GM10248 (cell line): ENCODE measurements at places on chromosomes 7 and 10.

DNA sequence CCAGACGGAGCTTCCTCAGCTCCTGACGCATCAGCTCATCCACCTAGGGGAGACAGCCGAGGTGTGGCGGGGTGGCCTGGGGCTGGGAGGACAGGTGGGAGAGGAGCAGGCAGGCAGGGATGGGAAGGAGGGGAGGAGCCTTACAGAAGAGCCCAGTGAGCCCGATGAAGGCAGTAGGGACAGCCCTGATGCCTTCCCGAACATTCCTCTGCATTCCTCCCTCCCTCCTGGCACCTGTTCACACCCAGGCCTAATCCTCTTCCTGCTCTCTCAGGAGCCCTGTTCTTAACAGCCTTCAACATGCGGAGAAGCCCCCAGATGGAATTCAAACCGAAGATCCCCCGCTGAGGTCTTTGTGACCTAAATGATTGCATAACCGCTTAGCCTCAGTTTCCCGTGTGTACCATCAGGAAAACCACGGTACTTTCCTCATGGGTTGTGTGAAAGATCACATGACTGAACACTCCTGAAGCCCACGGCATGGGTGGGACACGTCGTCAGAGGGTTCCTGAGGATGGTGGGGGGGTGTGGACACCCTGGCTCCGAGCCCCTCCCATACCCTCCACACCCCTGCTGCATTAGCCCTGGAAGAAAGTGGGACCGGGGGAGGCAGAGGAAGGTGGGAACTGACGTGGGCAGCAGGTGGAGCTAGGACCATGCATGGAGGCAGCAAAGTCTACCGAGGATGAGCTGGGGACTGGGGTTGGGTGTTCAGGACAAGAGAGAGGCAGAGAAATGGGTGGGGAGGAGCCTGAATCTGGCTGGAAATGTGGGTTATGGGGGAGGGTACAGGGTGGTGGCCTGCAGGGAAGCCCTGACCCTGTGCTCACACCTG is 8.8 kb upstream of the ASB10 start:
- DNase-seq: no peak

GRCh38 chr10:62199584-62199983 is 69.1 kb downstream of the RTKN2 start:
- DNase-seq: no peak

- DNase-seq: no peak
Measured at GRCh38 chr7:50418526-50419290, 31.4 kb downstream of the FIGNL1 start.

- no peak for DNase-seq
Measured at GRCh38 chr7:150964593-150965111, 13.5 kb downstream of the KCNH2 start.

DNA sequence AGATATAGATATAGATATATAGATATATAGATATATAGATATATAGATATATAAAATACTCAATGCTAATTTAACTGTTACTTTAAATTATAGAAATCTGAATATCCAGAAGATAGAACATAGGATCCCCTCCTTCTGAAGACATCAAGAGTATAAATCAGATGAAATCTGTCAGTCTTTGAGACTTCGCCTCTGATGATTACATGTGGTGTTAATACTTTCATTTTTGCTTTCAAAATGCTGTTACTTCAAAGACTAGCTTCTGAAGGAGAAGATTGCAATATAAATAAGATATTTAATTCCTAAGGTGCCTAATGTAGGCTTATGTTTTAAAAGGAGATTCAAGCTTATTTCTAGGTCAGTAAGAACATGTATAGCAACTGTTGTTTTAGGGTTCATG is 180.4 kb downstream of the TSPAN12 start:
- DNase-seq: no peak

DNA sequence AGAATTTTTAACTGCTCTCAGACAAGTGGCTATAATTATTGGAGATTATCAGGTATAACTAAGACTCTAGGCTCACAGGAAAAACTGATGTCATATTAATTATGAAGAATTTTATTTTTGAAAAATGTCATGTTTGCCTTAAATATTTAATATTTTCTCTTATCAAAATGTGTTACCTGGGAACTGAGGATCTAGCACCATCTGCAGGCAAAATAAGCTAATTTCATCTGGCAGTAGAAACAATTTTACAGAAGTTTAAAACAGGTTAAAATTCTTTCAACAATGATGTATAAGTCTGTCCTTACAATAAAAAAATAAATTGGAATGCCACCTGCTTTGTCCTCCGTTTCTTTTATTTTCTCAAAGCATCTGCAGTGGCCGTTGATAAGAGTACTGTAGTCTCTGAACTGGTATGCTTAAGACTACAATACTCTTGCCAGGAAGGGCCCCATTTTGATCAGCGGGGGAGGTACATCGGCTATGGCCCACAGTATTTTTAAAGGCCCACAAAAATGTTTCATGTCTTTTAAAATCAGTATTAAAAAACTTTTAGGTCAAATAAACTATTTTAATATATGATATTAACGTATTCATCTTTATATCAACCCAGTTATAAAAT is 81.3 kb downstream of the VWDE start:
- DNase-seq: no peak

- DNase-seq: no peak
Measured at GRCh38 chr10:83701799-83702198, 437.5 kb upstream of the GHITM start.

GRCh38 chr10:75428434-75429158 is 2.8 kb upstream of the LRMDA start:
- DNase-seq: no peak

GRCh38 chr7:47479821-47480575 is 101.9 kb downstream of the TNS3 start:
- no peak for DNase-seq

- no peak for DNase-seq
Measured at GRCh38 chr7:44388089-44388970, 62.9 kb upstream of the CAMK2B start.

DNA sequence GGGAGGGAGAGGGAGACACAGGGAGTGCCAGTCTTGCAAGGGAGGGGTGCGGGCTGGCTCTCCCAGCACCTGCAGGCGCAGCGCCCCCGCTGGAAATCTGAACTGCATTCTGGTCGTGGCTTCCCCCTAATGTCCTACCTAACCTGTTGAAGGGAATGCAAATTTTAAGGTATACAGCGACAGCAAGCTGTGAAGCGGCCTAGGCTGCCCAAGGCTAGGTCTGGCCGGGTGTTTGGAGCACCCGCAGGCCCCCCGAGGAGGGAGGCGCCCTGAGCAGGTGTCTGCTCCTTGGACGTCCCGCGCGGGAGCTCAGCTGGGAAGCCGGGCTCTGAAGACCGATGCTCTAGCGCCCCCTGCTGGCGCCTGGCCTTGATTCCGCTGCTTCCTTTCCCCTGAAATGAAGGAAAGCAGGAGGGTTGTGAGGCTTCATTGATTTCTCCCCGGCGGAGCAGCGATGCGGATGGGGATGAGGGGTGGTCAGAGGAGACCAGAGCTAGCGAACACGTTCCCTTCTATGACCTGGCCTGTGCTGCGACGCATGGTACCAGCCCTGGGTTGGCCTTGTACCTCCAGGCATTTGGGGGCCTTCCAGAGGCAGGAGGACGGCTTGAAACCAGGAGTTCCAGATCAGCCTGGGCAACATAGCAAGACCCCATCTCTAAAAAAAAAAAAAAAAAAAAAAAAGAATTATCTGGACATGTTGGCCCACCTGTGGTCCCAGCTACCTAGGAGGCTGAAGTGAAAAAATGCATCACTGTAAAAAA is 601.3 kb downstream of the GALNT17 start:
- DNase-seq: peak; percentile 66

DNA sequence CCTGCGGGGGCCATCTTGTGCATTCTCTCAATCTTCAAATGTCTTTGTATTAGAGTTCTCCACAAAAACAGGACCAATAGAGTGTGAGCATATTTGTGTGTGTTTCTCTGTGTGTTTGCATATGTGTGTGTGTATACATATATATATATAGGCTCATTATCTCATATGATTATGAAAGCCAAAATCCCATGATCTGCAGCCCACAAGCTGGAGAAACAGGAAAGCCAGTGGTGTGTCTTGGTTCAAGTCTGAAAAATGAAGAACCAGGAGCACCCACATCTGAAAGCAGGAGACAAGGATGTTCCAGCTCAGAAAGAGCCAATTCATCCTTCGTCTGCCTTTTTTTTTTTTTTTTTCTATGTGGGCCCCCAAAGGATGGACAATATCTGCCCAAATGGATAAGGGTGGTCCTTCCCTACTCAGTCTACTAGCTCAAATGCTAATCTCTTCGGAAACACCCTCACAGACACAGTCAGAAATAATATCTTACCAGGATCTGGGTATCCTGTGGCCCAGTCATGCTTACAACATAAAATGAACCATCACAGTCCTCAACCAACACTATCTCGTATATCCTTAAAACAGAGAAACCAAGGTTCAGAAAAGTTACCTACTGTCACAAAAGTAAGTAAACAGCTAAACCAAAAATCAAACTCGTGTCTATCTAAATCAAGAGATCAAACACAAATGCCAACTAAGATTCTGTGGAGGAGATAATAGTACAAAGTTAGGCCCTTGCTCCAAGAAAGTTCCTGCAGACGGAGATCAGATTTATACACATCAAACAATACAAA is 141.9 kb downstream of the JMJD1C start:
- DNase-seq: no peak

- no peak for DNase-seq
Measured at GRCh38 chr7:24500599-24500998, 72.7 kb upstream of the PALS2 start.

GRCh38 chr7:561631-562373 is 42.2 kb upstream of the PDGFA start:
- no peak for DNase-seq

DNA sequence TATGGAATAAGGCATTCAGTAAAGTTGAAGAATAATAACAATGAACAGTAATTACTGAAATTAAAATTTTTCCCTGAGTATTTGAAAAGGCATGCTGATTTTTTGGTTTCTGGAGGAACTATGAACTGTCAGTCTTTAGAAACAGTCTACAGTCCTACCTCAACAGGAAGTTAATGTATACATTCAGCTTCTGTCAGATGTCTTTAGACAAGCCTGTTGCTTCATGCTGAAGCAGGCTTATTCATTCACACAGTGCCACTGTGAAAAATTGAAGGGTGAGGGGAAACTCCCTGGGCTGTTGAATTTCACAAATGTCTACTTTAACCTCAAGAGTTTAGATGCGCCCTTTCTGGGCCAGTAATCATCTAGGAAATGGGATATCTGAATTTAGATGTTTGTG is 3.5 kb downstream of the NRF1 start:
- DNase-seq: peak; percentile 51

- DNase-seq: no peak
Measured at GRCh38 chr10:11284291-11285085, 266.8 kb downstream of the CELF2 start.

- no peak for DNase-seq
Measured at GRCh38 chr10:77081481-77081891, 556.1 kb downstream of the KCNMA1 start.

GRCh38 chr10:126263006-126263676 is 125.1 kb downstream of the ADAM12 start:
- DNase-seq: no peak

DNA sequence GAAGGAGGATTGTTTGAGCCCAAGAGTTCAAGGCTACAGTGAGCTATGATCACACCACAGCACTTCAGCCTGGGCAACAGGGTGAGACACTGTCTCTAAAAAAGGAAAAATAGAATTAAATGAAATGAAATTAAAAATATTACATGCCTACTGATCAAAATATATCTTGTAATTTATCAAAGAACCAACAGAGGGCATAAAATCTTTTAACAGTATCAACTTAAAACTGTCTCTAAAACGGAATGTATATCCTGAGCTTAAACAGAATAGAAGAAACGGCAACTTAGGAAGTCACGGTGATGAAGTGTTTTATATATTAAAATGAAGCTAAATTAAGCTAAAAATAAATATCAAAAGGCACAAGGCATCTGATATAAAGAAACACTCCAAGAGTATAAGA is 78.8 kb downstream of the MTPAP start:
- DNase-seq: no peak

- no peak for DNase-seq
Measured at GRCh38 chr10:79072994-79073645, 4.4 kb downstream of the ZMIZ1 start.

DNA sequence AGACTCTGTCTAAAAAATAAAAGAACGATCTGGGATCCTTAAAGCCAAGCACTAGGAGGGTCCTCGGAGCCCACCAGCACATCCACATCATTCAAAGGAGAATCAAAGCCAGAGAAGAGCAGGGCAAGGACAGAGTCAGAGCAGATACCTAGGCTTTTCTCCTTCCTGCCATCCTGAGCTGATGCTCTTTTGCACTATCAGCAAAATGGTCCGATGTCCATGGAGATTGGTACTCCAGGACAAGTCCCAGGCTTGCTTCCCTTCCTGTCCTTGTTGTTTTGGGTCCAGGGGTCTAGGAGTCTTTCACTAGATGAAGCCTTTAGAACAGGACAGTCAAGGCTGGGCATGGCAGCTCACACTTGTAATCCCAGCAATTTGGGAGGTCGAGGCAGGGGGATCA is 58.0 kb upstream of the ELN start:
- DNase-seq: no peak

- no peak for DNase-seq
Measured at GRCh38 chr7:110507832-110508231, 583.1 kb upstream of the LRRN3 start.

DNA sequence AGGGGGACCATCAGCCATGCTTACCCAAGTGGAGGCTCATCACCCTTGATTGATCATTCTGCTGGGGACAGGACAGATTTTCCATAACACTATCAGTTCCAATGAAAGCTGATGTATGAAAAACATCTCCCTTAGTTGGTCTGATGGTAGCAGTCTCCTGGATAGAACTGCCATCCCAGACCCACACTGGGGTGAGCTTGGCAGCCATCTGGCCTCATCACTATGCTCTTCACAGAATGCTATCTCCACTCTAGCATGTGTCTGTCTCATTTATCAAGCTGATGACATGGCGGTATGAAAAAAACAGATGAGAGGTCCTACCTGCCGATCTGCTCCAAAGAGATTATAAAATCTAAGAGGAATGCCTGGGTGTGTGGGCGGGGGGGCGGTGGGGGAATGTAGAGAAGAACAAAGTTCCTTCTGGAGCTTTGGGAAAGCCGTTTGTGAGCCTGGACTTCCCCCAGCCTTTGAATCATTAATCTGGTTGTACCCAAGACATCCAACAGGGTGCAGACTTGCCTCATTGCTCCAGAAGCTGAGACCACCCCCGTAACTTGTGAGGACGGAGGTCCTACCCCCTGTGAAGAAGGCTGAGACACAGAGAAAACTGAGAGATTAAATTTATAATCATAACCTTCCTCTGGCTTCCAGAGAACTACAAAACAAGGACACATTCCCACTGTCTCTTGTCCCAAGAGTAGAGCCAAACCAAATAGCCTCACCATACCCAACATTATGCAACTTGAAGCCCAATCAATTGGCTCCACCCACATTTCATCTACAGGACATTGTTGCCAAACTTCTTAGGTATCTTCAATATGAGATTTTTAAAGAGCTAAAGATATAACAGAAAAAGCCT is 340.8 kb downstream of the KCNMA1 start:
- no peak for DNase-seq
